ENCODE measurements at places on chromosomes 5 and 9.

GRCh38 chr9:89425921-89426383 is 72.0 kb downstream of the SEMA4D start:
- no peak for DNase-seq

DNA sequence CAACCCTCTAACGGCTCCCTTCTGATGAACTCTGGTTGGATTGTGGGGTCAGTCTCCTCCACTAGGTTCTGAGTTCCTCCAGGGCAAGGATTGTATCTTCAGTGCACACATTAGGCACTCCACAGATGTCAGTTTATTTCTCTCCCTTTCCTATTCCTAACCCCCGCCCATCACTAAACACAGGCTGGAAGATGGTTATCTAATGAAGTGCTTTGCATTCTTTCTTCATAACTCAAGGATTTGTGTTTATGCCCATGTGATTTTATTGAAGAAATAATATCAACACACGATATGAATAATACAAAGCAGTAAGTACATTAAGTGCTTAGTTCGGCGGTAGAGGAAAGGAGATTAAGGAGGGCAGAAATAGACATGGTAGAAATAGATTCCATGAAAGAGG is 4.4 kb upstream of the CREBRF start:
- DNase-seq, result no peak

DNA sequence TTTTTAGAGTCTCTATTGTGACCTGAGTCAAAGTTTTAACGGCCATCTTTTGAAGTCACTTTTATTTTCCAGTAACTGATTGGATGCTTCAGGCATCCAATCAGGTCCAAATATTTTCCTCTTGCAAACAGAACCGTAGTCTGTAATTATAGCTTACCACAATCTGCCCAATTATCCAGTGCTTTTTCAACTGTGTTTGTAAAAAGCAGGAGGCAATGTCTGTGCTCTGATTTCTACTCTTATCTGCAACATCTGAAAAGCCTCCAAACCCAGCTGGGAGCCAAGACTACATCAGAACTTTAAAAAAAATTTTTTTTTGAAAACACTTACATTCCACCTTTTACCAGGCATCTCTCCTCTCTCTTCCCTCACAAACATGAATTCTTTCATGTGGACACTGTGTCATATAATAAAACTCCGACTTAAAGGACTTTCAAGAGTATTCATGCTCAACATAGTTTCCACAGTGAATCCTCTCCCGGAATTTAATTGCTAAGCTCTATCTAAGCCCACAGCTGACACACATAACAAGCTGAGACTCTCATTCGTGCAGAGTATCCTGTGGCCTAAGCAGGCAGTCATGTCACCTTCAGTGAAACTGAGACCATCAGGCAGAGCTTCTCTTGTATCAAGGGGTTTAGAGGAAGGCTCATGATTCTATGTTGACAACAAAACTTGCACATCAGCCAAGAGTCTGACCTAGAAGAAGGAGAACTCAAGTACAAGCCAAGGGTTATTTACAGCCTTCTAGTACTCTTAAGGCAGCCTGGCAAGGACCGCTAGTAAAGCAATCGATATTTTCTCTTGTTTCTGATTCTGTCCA is 272.7 kb downstream of the TLE1 start:
- DNase-seq, result no peak

- no peak for DNase-seq
These were observed 46.4 kb upstream of the MEF2C start for GRCh38 chr5:88929385-88929784.

DNA sequence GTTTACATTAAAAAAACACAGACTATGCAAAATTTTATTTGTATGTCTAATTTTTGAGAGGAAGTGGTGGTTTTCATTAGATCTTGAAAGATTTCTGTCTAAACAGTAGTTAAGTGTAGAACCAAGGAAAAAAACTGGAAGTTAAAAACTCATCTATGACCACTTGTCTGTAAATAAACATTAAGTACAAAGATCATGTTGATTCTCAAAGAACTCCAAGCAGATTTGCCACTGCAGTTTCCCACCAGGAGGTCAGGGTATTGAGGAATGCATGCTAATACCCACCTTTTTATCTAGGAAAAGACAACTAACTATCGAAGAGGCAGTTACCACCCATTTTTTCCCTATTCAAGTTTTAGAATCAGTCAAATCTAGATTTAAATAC is 1.9 kb downstream of the STOM start:
- DNase-seq, result no peak

GRCh38 chr5:83277953-83278352 is 193.6 kb upstream of the VCAN start:
- DNase-seq, result no peak
